Fibroblast of gingiva (primary cell): ENCODE measurements at places on chromosomes 6 and 20.

GRCh38 chr6:148851683-148852556, 105.1 kb downstream of the UST start:
- no peak for DNase-seq

DNA sequence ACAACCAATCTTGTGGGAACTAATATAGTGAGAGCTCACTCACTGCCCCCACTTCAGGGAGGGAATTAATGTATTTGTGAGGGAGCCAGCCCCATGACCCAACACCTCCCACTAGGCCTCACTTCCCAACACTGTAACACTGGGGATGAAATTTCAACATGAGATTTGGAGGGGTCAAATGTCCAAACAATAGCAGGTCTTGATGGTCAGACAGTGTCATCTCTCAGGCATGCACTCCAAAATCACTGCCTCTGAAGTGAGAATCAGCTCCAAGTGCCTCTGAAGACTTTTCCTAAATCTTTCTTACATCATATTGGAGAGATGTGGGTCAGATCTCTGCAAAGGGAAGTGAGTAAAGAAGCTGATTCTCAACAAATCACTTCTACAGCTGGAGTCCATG, 13.8 kb upstream of the SAYSD1 start:
- DNase-seq, result no peak

- no peak for DNase-seq
Measured at GRCh38 chr6:40393641-40394040, 193.5 kb downstream of the LRFN2 start.

- DNase-seq, result no peak
Measured at GRCh38 chr6:28940294-28940857, 16.6 kb upstream of the TRIM27 start.

- no peak for DNase-seq
Measured at GRCh38 chr6:29946223-29947076, 4.1 kb downstream of the HLA-A start.

GRCh38 chr6:18211338-18211737, 53.0 kb downstream of the DEK start:
- DNase-seq, result no peak

DNA sequence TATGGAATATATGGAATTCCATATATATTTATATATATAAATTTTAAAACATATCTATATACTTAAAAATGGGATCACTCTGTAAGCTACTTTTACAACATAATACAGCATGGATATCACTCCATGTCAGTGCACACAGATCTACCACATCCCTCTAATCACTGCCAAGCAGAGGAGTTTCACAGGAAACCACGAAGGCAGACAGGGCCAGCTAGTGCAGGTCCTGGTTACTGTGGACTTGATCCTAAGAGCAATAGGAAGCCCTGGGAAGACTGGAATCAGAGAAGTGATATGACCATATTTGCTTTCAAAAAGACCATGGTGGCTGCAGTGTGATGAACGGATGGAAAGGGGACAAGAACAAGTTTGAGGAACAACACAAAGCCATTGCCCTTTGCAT, 40.0 kb upstream of the NRN1 start:
- DNase-seq, result no peak

- DNase-seq, result no peak
Measured at GRCh38 chr6:48615041-48615440, 504.0 kb upstream of the PTCHD4 start.

GRCh38 chr6:167697316-167697715, 129.4 kb upstream of the AFDN start:
- no peak for DNase-seq

DNA sequence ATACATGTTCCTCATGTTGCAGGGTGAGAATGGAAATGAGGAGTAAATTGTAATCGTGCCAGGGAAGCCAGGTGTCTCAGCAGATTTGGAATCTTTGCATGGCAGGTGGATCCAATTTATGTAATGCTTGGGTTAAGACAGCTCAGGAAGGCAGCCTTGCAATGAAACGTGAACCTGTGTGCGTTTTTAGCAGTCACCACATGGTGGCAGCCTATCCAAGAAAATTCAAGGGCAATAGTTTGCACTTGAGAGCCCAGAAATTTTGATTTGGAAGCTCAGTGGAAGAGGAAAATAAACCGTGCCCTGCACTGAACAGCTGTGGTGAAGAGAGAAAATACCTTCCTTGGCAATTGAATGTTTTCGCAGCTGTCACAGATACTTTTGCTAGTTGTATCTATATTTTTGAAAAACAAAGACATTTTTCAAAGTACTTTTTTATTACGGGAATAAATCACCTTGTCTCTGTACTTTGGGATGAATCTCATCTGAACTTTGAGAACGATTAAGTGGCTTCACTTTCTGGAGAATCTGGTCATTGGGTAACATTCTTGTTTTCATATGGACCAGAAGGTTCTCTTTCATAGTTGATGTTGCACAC, 26.5 kb downstream of the MTHFD1L start:
- DNase-seq, result peak; percentile 67

- DNase-seq, result no peak
Measured at GRCh38 chr20:59334651-59335300, 34.4 kb downstream of the EDN3 start.

DNA sequence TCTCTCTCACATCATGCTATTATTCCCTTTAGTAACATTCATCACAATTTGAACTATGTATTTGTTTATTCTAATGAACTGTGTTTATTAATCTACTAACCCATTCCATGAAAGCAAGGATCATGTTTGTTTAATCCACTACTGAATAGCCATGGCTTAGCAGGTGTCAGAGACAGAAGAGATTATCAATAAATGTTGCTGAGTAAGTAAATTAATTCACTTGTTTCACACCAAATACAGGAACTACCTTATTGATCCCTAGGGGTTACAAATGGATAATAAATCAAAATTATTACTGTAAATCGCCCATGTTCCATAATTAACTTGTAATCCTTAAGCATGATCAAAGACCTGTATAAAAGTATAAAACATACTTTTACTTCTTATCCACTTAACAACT, 76.6 kb downstream of the PHIP start:
- DNase-seq, result no peak

GRCh38 chr6:136343700-136344099, 54.1 kb upstream of the BCLAF1 start:
- DNase-seq, result no peak

DNA sequence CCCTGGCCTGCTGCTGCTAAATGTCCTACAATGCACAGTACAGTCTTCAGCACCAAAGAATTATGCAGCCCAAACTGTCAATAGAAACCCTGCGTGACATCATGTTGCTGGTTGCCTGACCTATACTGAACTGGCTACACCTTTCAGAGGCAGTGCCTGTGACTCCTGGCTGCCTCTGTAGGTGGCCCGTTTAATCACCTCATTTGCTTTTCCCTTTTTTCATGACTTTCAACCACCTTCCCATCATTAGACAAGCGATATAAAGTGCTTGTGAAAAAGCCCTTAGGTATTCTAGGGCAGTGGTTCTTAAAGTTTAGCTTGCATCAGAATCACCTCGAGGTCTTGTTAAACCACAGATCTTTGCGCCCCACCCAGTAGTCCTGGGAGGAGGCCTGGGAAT, 33.0 kb upstream of the RIPOR2 start:
- no peak for DNase-seq

- peak; percentile 56 for DNase-seq
Measured at GRCh38 chr6:157873735-157874344, 50.8 kb downstream of the SNX9 start.

DNA sequence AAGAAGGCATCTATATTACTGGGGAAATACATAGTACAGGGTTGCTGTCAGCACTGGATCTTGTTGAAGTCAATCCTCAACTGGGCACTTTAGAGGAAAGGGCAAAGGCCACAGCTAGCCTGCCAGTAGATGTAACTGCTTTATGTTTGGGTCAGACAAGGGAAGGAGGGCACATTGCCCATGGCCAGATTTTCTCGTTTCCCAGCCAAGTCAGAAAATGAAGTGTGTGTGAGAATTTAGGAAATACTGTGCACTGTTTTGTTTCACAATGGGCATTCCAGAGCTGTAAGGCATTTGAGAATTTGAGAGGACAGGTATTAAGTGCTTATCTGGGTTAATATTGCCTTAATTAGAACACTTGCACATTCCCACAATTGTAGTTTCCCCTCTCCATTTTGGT, 183.9 kb upstream of the MCHR2 start:
- DNase-seq, result peak; percentile 54

- DNase-seq, result peak; percentile 93
Measured at GRCh38 chr6:134347885-134348805, 30.2 kb upstream of the SGK1 start.

- peak; percentile 92 for DNase-seq
Measured at GRCh38 chr6:29632789-29633533, at the start of gene GABBR1. Gene GABBR1 (minus strand): TSS chr6:29633183. CDS start chr6:29632385, 798 bp downstream.

- no peak for DNase-seq
Measured at GRCh38 chr6:41439524-41440418, 104.4 kb downstream of the NCR2 start.

DNA sequence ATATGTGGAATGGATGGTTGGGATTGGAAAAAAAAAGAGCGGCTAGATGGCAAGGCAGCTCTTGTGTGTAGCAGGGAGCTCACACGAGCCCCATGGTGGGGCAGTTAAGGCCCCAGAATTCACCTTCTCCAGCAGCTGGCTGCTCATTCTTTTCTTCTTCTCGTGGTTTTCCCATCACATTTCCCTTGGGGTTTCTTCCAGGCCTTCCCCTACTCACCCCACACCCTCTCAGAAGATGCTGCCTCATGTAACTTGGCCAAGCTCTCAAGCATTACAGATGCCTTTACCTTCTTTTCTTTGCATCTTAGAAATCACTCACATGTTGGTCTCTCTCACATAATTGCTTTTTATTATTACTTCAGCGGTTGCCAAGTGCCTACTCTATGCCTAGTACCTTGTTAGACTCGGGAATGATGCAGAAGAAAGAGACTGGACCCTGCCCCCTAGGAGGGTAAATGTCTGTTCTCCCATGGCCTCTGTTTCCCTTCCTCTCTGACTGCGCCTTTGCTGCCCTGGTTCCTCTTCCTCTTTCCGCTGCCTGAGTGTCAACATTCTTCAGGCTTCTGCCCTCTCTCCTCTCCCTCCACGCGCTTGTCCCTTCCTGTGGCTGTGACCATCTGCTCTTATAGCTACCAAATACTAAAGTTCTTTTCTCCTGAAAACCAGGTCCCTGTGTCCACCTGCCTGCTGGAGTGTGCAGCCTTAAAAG, 28.6 kb downstream of the PPARD start:
- peak; percentile 73 for DNase-seq

GRCh38 chr6:157236040-157236725, 87.1 kb downstream of the TMEM242 start:
- no peak for DNase-seq

DNA sequence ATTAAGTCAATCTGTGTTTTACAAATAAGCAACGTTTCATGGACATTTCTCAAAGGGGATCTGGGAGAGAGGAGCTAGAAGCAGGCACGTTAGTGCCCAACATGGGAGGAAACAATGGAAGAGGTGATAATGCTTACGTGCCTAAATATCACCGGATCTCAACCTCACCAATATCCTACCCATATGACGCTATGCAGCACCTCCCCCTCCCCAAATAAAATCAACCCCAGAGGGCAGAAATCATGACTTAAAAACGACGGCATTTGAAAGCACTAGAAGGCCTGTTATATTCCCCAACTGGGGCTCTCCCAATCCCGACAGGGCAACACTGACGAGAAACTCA, 425 bp downstream of the HBS1L start:
- no peak for DNase-seq

GRCh38 chr6:19297880-19298279, 539.3 kb upstream of the ID4 start:
- DNase-seq, result no peak

- DNase-seq, result no peak
Measured at GRCh38 chr6:74356391-74356790, 660.4 kb downstream of the CD109 start.

- DNase-seq, result no peak
Measured at GRCh38 chr6:154352898-154353585, 3.6 kb downstream of the IPCEF1 start.

DNA sequence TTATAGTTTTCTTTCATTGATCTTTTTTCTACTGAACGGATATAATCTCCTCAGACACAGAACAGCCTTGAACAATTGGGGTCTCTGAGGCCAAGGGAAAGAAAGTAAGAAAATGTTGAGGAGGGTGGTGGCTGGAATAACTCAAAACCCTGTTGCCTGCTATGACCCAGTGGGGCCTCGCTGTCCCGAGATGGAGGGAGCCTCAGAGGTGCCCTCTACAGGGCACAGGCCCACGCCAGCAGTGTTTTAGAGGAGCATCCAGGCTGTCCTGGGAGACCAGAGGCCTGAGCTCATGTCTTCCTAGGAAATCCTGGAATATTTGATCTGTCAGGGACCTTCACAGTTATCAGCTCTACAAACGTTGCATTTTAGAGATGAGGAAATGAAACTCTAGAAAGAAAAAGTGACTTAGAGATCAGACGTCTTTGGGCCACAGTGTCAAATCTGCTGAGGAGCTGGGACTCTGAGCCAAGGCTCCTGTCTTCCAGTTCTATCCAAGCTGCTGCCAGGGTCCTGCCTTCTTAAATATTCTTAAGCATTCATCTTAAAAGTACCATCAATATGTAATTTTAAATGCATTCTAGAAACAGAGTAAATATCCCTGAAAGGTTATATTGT, 26.3 kb downstream of the ALDH5A1 start:
- peak; percentile 33 for DNase-seq

DNA sequence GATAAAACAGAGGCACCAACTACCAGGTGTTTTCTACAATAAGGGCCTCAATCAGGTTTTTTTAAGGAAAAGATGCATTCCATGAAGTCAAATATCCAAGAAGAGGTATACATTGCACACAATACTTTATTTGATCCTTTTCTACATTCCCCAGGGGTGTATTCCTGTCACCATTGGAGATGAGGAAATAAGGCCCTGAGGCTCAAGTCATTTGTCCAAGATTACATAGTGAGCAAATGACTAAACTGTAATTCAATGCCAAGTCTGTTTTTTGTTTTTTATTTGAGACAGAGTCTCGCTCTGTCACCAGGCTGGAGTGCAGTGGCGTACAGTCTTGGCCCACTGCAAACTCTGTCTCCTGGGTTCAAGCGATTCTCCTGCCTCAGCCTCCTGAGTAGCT, 69.2 kb upstream of the CDYL start:
- peak; percentile 28 for DNase-seq

- peak; percentile 94 for DNase-seq
Measured at GRCh38 chr20:47343007-47343472, 13.5 kb downstream of the ZMYND8 start.

DNA sequence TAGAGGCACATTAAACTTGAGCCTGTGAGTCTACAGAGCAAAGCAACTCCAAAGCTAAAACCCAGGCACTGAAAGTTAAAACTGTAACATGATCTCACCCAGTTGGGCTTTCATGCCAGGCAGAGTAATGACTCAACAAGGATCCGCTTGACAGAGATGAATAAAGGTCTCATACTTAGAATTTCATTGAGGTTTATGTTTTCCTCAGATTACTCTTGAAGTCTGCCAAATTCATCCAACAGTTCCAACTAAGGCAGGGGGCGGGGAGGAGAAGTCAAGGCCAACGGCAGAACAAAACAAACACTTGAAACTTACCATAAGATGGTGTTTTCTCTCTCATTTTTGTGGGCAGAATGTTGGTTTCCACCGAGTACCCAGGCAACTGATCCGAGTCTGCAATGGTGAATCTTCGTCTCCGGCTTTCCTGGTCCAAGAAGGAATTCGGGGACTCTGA, 54.0 kb upstream of the IPCEF1 start:
- peak; percentile 98 for DNase-seq
